Stimulated activated naive CD4-positive, alpha-beta T cell (primary cell): ENCODE measurements at places on chromosomes 1 and 21.

DNA sequence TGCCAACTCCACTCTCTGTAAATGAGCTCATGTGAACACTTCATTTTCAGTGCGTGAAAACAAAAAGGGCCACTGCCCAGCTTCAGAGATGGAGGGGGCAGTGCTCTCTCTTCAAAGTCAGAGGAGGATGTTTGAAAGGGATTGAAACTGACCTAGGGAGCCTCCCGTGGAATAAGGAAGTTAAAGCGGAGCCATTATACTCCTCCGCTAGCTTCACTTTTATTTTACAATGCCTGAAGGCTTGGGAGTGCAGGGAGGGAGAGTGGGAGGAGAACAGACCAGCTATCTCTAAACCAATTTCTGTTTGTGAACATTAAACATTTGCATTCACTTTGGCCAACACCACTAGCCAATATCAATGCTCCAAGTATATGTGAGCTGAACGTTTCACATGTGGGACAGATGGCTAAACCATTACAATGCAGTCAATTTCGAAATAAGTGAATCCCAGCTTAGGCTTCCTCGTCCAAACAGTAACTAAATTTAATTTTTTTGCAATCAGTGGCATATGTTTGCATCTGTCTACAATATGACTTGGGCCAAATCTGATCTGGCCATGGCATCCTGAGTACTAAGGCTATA is 126.9 kb downstream of the ESRRG start:
- no peak for DNase-seq

DNA sequence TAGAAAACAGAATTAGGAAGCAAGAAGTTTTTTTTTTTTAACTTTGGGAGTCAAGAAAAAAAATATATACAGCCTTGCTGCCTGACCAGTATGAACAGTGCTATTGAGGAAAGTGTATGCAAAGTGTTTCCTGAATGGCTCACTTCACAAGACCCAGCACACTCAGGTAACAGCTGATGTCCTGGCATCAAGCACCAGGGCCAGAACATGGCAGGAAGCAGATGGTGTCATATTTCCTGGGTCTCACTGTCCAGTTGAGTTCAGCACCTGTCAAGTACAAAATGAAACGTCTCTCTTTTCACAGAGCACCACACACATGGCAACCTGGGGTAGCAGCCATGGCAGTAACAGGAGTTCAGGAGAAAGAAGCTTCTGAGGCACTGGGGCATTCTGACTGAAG is 372.3 kb downstream of the TTLL7 start:
- no peak for DNase-seq

DNA sequence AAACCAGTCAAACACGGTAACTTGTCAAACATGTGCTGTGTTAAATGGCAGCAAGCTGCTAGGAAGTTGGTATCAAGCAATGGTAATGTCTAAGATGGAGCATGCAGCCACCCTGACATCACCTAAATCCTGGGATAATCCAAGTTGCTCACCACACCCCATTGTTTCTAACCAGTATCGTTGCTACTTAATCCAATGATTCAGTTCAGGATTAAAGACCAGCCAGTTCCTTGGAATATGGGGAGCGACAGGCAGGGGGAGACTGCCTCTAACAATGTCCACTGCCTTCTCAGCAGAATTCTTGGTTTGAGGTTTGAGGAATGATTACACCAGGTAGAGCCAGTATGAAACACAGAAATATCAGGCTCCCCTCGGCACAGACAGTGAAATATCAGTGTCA is 122.1 kb upstream of the IFFO2 start:
- no peak for DNase-seq

GRCh38 chr1:41238311-41238988 is 3.7 kb downstream of the SCMH1 start:
- no peak for DNase-seq

DNA sequence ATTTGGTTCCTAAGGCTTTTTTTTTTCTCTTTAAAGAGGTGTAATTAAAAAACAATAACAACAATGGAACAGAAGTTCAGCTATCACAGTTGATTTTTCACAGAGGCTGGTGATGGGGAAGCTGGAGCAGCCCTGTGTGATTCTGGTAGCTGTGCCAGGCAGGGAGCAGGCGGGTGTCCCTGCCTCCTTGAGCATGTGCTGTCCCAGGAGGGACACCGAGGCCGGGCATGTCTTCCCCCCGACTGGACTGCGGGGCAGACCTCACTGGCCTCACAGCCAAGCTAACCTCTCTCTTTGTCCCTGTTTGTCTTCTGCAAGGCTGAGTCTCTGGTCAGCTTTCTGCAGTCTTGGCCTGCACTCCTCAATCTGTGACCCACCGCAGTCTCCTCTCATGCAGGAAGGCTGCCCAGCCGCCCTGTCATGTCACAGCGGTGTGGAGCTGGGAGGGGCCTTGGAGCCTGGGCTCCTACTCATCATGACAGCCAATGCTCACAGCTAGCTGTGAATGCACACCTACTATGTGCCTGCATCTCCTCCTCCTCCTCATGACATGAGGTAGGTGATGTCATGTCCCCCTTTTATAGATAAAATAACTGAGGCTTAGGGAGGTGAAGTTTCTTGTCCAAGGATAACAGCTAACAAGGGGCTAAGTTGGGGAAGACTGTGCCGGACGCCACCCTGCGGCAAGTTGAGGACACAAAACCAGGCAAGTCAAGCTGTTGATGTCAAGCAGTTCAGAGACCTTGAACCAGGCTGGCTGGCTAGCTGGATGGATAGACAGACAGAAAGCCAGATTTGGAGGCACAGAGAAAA is 10.3 kb upstream of the ACTL8 start:
- no peak for DNase-seq

GRCh38 chr1:28602536-28603439 is 10.7 kb downstream of the RAB42 start:
- no peak for DNase-seq

- DNase-seq, result no peak
Measured at GRCh38 chr1:41044187-41044586, 22.7 kb upstream of the SLFNL1 start.

- DNase-seq, result no peak
Measured at GRCh38 chr1:75725861-75726361, 1.4 kb downstream of the ACADM start.

- DNase-seq, result no peak
Measured at GRCh38 chr1:40299366-40300248, 17.5 kb downstream of the COL9A2 start.
